ENCODE measurements at places on chromosomes 3 and 15. TPM values are rescaled to one million over a fixed set of nuclear protein-coding genes. Genes with fewer than 3 reads are reported as not detected.

- DNase-seq, result peak; percentile 86
These were observed 39.2 kb downstream of the MYO5C start for GRCh38 chr15:52256366-52256765.

- DNase-seq, result no peak
These were observed 75.5 kb downstream of the SERPINI1 start for GRCh38 chr3:167811031-167811430.

DNA sequence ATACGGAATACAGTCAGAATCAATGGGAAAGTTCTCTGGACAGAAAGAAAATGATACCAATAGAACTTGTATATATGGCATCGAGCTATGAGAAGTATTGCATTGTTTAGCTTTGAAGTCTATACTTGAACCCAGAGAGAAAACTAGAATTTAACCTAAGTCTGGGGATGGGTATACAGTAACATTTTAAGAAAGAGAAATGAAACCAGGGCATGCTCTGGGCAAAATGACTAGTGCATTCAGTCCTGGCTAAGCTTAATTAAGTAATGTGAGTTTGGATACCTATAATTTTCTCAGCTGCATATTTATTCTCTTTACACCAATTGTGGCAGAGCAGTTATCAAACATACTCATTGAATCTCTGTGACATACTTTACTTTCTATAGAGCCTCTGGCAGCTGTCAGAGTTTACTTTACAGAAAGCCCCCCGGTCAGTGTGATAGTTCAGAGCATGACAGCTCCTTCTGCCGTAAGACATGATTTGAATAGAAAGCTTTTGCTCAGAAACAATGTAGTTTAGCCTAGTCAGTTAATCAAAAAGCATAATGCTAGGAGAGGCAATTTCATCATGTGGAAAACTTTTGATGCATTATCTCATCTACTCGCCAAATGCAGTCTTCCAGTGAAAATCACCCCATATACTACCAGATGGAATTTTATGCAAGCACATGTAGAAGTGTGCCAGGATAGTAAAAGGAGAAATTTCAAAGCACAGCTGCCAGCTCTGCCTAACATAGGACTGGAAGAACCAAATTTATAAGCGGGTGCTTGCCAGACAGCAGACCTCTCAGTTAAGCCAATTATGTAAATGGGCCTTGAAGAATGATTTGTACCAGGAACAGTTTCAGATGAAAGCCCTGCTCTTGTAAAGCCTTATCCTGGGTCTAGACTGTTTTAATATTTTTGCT is 40.7 kb downstream of the OXSM start:
- DNase-seq, result peak; percentile 74

DNA sequence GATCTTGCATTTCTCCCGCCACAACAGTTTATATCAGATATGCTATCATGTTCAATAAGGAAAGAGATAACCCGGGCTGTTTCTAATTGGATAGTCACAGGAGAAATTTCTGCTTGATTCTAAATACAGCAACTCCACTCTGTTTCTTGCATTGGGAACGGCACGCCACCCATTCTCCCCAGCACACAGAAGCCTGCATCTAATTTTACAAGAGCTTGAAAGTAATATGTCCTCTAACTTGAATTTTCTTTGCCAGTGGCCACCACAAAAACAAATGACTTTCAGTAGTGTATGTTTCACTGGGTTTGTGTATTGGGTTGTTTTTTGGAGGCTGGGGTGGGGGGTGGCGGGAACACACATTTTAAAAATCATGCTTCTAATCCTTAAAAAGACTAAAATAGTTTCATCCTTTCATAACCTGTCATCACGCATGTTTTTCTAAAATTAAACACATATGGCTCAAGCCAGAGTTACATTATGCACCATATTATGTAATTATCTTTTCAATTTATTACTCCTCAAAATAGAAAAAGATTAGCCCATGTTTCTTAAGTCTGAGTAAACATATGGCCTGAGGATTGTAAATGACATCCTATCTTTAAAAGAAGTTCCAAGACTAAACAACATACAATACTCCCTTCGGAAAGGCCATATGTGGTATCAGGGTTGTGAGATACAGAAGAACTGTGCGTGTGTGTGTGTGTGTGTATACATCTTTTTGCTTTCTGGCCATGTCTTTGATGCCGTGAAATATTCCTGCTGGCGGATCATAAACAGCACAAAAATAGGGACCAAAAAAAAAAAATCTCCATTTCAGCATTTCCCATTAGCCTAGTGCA is 176.3 kb downstream of the FOXP1 start:
- peak; percentile 60 for DNase-seq

- no peak for DNase-seq
These were observed 3.3 kb upstream of the PDCD6IP start for GRCh38 chr3:33795131-33795530.

GRCh38 chr15:68312701-68313204 is 35.2 kb downstream of the FEM1B start:
- peak; percentile 35 for DNase-seq

DNA sequence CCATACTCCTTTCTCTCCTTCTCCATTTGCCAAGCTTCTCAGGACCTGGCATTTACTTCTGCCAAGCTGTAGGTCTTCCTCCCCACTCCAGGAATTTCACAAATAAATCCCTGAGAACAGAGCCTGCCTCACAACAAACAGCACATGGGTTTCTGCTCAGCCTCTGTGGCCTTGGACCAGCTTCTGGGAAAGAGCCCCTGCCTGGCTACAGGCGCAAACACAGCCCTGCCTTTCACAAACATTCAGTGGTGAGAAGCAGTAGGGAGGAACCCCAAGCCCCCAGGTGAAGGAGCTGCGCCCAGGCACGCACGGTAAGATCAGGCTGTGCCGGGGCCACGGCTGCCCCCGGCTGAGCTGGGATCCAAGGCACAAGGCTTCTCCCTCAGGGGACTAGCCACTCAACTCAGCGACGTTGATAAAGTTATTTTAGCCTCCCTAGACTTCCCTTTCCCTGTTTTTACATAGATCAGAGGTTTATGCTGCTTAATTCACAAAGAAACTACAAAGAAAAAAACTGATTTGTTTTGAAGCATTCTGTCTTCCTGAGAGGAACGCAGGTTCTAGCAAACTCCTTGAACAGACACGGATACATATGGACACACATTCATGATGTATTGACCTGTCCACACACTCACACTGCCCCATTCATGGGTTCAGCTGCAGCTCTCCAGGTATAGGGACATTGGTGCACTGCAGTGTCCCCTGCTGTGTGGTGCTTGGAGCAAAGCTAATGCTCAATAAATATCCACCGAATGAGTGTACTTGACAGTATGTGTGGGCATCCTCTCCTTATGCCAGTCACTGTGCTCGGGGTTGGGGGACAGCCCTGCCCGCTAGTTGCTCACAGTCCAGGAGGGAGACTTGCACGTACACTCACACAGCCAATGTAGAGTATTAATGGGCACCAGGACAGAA is 25.4 kb downstream of the HES1 start:
- DNase-seq, result peak; percentile 82

DNA sequence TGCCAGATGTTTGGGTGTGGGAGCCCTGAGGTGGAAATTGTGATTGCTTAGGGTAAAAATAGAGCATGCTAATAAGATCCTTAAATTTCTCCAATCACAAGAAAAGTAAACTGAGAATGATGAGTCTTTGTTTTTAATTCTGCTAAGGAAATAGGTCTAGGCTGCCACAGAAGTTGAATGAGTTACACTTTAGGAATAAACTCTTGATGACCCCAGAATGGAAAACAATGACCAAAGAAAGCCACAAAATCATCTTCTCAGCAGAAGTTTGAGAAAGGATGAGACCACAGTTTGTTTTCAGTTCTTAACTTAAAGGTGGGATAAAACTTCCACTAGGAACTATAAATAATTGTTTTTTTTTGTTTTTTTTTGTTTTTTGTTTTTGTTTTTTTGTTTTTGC is 164.6 kb upstream of the BCL6 start:
- DNase-seq, result no peak

GRCh38 chr3:74532446-74532845 is 82.0 kb downstream of the CNTN3 start:
- no peak for DNase-seq

- DNase-seq, result peak; percentile 13
These were observed 470.2 kb upstream of the TPRG1 start for GRCh38 chr3:188701485-188701969.

DNA sequence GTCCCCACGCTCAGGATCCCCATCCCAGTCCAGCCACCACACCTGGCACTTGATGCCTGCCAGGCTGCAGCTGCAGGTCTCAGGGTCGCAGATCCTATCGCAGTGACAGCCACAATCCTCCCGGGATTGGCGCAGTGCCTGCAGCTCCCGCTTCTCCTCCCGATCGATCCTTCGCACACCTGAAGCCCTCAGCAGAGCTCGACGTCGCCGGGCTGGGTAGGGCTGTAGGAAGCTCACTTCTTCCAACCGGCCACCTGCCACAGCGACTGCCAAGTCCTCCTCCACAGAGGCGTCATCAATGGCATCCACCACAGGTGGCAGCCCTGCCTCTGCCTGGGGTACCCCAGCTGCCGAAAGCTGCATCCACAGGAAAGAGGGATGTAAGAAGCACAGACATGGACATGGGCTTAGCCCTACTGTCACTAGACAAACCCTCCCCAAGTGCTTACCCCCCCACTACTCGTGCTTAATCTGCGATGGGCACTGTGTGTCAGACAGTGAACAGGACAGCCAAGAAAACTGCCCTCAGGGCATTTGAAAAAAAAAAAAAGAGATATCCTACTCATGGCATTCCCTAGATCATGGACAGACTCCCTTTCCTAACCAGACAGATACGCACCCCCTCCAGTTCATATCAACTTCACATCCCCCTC is 9.2 kb downstream of the CSRNP1 start:
- DNase-seq, result no peak

- DNase-seq, result no peak
These were observed 49.2 kb downstream of the LSM3 start for GRCh38 chr3:14227856-14228255.

DNA sequence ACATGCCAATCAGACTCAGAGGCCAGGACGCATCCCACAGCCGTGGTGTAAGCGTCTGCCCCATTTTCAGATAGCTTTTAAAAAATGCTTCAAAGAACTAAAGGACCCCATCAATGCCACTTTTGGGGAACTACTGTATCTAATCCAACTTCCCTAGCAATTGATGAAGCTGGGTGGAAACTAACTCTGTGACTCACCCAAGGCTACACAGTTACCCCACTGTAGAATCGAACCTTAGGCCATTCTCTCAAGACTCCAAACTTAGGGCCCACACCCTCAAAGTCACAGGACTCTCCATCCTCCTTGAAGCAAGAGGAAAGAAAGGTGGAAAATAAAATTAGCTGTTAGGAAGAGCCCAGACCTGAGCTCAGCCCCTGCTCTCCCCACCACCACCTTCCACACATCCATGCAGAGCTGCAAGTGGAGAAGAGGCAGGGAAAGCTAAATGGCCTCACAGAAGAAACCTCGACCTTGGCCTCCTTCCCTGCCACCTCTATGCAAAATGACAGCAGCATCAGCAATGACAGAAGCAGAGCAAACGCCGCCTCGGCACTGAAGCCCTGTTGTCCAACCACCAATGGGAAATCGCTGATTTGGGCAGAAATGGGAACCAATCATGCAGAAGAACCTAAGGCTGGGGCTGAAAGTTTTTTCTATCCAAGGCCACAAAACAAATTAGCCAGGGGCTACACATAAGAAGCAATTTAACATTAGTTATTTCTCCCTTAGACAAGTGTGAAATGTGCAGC is 22.2 kb downstream of the ANP32A start:
- DNase-seq, result no peak

DNA sequence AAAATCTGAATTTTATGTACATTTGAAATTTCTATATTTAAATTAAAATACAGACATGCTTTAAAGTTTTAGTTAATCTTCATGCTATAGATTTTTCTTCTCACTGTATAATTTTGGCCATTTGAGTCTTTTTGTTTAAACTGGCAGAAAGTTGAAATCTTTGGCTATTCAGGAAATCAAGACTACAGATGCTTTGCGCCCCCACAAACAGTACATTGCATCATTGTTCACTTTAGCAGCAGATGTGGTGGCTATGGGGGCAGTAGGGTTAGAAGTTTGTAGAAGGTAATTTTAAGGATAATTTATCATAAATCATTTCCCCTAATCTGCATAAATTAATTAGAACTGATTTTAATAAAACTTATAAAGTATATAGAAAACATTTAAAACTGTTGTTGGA is 20.9 kb downstream of the SPPL2A start:
- no peak for DNase-seq

GRCh38 chr3:71492974-71493771 is 90.4 kb downstream of the FOXP1 start:
- no peak for DNase-seq

DNA sequence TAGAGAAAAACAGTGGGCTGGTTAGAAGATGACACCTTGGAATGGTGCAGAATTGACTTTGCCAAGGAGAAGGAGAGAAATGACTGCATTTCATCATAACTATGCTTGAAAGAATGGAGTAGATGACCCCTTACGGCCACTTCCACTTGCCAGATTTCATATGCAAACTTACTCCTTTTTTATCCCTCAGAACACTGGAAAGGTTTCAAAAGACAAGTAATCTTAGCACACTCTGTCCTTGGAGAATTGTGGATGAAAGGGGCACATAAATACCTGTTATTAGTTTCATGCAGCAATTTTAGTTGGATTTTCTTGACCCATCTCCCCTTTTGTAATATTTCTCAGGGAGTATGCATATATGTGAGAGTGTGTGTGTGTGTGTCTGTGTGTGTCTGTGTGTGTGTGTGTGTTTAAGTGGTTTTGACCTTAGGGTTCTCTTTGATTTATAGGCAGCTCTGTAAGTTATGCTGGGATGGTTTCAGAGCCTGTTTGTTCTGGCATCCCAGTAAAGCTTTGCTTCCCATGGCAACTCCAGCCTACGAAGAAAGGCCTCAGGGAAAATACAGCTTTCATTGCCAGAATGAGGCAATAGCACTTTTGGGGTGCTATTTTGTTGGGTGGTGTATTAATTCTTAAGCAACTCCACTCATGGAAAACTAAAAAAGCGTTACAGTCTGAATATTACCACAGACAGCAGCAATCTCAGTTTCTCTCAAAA is 122.2 kb upstream of the TP63 start:
- peak; percentile 53 for DNase-seq

DNA sequence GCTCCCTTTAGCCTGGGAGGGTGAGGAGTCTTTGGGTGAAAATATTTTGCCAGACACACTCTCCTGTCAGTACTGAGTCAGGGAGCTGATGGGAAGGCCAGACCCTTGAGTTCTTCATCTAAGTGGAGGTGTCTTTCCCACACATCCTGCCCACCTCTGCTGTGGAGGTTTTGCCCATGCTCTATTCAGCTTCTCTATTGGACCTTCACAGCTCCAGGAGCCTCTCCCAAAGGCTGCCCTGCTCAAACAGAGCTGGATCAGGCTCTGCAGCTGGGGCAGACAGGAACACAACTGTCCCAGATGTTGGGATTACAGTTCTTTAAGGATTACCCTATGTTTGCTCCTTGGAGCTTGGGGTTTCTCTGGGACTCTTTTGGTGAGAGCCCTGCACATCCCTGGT is 77.9 kb downstream of the SPSB4 start:
- DNase-seq, result no peak

LRRC49 gene
- 28.9 TPM for total RNA-seq

NTRK3 gene
- total RNA-seq, result 24.1 TPM

BSN gene
- total RNA-seq, result 0.96 TPM

CHRM5 gene
- 4.6 TPM for total RNA-seq

SLC27A2 gene
- total RNA-seq, result not detected

DCLK3 gene
- 3.1 TPM for total RNA-seq

SUCNR1 gene
- total RNA-seq, result 1.4 TPM

EIF3J gene
- total RNA-seq, result 31.8 TPM

ABCF3 gene
- total RNA-seq, result 45.3 TPM

GNAT1 gene
- total RNA-seq, result not detected

LRTM1 gene
- total RNA-seq, result not detected

GPR62 gene
- not detected for total RNA-seq

ATP10A gene
- 18.3 TPM for total RNA-seq

Data from umbilical cord (tissue), 2 donors.